Central memory CD8-positive, alpha-beta T cell (primary cell): ENCODE measurements at places on chromosomes 4 and X.
A peak's percentile ranks its signal among the peaks of the same experiment; 100 is the strongest.

GRCh38 chr4:176300565-176300964 lies 19.2 kb upstream of the SPCS3 start:
- H3K36me3 ChIP-seq, result no peaks in the 10 kb centered on the region
- H3K4me1 ChIP-seq, result no peaks in the 10 kb centered on the region
- peaks cover 31% of the 10 kb centered on the region for H3K27me3 ChIP-seq

- no peak overlapping the region for H3K27ac ChIP-seq
- no peaks in the 10 kb centered on the region for H3K4me1 ChIP-seq
- H3K4me3 ChIP-seq, result no peak overlapping the region
- DNase-seq, result no peak
- H3K36me3 ChIP-seq, result peaks cover 2% of the 10 kb centered on the region
- H3K27me3 ChIP-seq, result no peaks in the 10 kb centered on the region
Measured at GRCh38 chr4:22417408-22417807, 98.5 kb downstream of the ADGRA3 start.

DNA sequence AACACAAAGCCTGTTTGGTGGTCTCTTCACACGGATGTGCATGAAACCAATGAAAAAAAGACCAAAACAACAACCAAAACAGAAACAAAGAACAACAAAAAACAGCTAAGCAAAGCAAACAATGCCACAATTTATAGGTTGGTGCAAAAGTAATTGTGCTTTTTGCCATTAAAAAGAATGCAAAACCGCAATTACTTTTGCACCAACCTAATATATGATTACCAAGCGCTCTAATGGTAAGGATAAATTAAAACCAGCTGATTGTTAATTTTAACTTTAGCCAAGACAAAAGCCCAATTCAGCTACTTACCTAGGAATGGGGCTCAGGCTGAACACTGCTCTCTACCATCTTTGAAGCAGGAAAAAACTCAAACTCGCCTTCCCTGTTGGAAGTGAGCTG lies 29.4 kb upstream of the TMSB4X start:
- peaks cover 20% of the 10 kb centered on the region for H3K4me1 ChIP-seq
- no peaks in the 10 kb centered on the region for H3K27me3 ChIP-seq
- H3K4me3 ChIP-seq, result no peak overlapping the region
- DNase-seq, result no peak
- peaks cover 10% of the 10 kb centered on the region for H3K36me3 ChIP-seq

DNA sequence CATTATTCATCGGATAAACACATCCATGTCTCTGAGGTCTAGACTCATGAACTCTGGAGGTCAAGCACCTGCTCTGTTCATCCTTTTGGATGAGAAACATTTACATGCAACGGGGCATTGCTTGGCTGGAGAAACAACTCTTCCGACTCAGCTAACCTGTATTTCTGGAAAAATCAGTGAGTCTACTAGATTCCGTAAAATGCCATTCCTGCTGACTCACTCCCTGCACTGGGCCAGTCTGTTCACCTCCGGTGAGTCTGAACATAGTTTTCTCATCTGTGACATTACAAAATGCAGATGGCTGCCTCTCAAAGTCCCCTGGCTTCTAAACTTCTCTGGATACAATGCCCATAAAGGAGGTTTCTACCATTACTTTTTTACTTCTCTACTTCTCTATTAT lies 185.7 kb upstream of the HS3ST1 start:
- H3K36me3 ChIP-seq, result no peaks in the 10 kb centered on the region
- no peaks in the 10 kb centered on the region for H3K4me1 ChIP-seq
- H3K4me3 ChIP-seq, result no peak overlapping the region
- no peaks in the 10 kb centered on the region for H3K27me3 ChIP-seq

DNA sequence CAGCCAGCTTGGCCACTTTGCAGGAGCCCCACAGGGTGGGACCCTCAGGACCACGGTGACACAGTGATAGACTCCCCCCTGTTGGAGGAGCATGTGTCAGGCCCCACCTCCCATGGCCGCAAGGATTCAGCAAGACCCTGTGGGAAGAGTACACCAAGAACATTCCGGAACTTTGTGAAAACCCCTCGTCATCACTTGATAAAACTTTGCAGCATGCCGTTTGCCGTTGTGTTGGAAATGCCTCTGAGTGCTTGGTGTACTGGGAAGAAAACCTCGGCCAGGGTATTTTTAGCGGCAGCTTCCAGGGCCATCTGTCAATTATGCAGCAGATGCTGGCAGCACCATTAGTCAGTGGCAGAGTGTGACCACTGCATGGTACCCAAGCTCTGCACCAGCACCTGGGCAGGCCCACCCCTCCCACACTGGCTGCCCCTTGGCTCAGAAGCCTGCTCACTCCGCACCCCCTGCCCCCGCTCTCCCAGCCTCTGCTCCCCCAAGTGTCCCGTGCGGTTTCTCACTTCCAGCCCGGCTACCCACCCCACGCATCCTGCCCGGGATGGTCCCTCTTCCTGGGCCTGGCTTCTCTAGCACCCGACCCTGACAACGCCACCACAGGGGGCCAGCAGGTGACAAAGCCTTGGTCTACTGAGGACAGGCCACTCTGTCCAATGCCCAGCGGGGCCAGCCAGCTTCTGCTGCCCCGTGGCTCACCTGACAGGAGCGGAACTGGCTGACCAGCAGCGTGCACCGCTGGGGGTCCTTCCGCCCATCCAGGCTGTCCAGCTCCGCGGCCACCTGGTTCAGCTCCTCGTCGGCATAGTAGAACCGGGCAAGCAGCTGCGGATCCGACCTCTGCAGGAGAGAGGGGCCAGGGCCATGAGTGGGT lies 65.0 kb downstream of the ZFYVE28 start:
- no peak overlapping the region for H3K4me3 ChIP-seq
- peaks cover 4% of the 10 kb centered on the region for H3K36me3 ChIP-seq
- no peaks in the 10 kb centered on the region for H3K27me3 ChIP-seq

DNA sequence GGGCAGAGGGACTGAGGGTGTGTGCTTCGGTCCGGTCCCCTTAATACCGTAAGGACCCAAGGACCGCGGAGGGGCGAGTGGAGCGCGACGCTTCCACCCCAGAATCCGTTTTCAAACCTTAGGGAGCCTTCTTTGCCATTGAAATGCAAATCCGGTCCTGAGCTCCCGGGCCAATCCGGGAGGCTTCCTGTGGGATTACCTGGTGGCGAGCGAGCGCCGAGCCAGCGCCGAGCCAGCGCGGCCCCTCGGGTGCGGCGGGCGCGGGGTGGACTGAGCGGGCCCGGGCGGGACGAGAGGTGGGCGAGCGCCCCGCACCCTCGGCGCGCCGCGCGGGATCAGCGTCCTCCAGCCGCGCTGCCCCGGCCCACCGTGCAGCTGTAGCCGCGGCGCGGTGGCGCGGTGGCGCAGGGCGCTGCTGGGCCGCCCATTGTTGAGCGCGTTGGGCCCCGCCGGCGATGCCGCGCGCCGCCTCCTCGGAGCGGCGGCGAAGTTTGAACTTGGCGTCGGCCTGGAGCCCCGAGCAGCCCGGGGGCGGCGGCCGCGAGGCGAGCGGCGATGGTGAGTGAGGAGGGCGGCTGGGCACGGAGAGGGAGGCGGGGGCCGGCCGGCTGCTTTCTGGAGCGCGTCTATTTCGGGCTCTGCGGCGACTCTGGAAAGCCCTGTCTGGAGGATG lies 208.7 kb downstream of the SOWAHB start:
- H3K36me3 ChIP-seq, result no peaks in the 10 kb centered on the region
- DNase-seq, result no peak
- H3K4me1 ChIP-seq, result peaks cover 6% of the 10 kb centered on the region
- H3K4me3 ChIP-seq, result peak overlapping the region; percentile 52
- peaks cover 75% of the 10 kb centered on the region for H3K27me3 ChIP-seq

GRCh38 chr4:96827086-96827485 lies 987.2 kb downstream of the PDHA2 start:
- H3K36me3 ChIP-seq, result no peaks in the 10 kb centered on the region
- H3K4me1 ChIP-seq, result no peaks in the 10 kb centered on the region
- H3K4me3 ChIP-seq, result no peak overlapping the region
- H3K27ac ChIP-seq, result no peak overlapping the region

DNA sequence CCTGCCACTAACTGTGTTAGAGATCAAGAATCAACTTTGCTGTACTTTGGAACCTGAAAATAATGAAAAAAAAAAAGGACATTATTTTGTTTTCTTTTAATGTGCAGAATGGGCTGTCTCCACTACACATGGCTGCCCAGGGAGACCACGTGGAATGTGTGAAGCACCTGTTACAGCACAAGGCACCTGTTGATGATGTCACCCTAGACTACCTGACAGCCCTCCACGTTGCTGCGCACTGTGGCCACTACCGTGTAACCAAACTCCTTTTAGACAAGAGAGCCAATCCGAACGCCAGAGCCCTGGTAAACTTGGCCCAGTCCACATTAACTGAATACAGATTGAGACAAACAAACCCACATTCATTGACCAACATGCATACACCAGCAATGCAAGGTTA lies 206.2 kb downstream of the ANK2 start:
- no peak overlapping the region for H3K4me3 ChIP-seq
- no peaks in the 10 kb centered on the region for H3K36me3 ChIP-seq
- H3K27ac ChIP-seq, result no peak overlapping the region
- H3K4me1 ChIP-seq, result no peaks in the 10 kb centered on the region

DNA sequence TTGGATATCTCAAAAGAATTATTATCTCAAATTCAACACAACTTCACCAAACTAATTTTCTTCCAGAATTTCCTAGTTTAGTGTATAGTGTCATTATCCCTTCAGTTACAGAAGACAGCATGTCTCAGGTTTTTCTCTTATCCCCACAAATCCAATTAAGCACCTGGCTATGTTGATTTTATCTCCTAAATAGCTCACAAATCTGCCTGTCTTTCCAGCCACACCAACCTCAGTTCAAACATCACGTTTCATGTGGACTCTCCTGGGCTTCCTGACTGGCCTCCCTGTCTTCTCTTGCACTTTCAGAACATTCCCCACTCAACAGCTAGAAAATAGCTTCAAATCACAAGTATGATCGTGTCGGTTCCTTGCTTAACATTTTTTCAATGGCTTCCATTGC lies 14.8 kb downstream of the STK32B start:
- no peak overlapping the region for H3K27ac ChIP-seq
- H3K36me3 ChIP-seq, result peaks cover 4% of the 10 kb centered on the region
- H3K4me1 ChIP-seq, result no peaks in the 10 kb centered on the region
- peaks cover 38% of the 10 kb centered on the region for H3K27me3 ChIP-seq
- no peak overlapping the region for H3K4me3 ChIP-seq
- no peak for DNase-seq

- H3K4me1 ChIP-seq, result no peaks in the 10 kb centered on the region
- H3K4me3 ChIP-seq, result no peak overlapping the region
- no peaks in the 10 kb centered on the region for H3K36me3 ChIP-seq
- H3K27me3 ChIP-seq, result no peaks in the 10 kb centered on the region
- no peak overlapping the region for H3K27ac ChIP-seq
- DNase-seq, result no peak
Measured at GRCh38 chrX:46791927-46792809, 33.2 kb upstream of the SLC9A7 start.

- H3K4me1 ChIP-seq, result peaks cover 5% of the 10 kb centered on the region
- H3K36me3 ChIP-seq, result peaks cover 40% of the 10 kb centered on the region
- no peak for DNase-seq
- H3K27me3 ChIP-seq, result no peaks in the 10 kb centered on the region
Measured at GRCh38 chr4:36123906-36124305, 120.4 kb downstream of the ARAP2 start.

DNA sequence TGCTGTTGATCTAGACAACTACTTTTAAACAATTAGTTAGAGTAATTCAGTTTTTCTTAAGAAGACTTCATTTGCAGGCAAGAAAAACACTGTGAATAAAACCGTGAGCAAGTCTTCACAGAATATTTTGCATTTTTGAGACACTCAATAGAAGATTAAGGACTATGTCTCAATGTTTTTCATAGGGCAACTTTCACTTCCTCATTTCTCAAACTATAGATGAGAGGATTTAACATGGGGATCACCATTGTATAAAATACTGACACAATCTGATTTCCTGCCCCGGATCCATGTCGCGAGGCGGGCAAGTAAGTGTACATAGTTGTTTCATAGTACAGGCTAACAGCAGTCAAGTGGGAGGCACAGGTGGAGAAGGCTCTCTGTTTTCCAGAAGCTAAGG lies 108.8 kb upstream of the IGSF1 start:
- H3K4me1 ChIP-seq, result no peaks in the 10 kb centered on the region
- no peaks in the 10 kb centered on the region for H3K36me3 ChIP-seq
- H3K27me3 ChIP-seq, result no peaks in the 10 kb centered on the region
- no peak overlapping the region for H3K4me3 ChIP-seq
- H3K27ac ChIP-seq, result no peak overlapping the region

DNA sequence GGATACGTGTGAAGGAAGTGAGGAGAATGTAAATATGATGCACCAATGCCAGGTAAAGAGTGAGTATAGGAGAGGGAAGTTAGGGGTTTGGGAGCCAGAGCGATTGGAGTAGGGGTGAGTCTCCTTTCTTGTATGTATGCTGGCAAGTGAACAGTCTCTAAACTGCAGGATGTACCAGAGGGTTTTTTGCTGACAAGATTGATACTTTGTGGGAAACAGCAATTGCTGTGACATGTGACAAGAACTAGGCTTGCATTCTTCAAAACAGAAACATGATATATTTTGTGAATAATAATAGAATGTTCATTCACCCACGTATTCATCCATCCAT lies 706 bp downstream of the CHIC1 start:
- no peak for DNase-seq
- peaks cover 15% of the 10 kb centered on the region for H3K4me1 ChIP-seq
- peak overlapping the region; percentile 89 for H3K4me3 ChIP-seq
- H3K36me3 ChIP-seq, result peaks cover 6% of the 10 kb centered on the region
- no peaks in the 10 kb centered on the region for H3K27me3 ChIP-seq
- peak overlapping the region; percentile 96 for H3K27ac ChIP-seq

DNA sequence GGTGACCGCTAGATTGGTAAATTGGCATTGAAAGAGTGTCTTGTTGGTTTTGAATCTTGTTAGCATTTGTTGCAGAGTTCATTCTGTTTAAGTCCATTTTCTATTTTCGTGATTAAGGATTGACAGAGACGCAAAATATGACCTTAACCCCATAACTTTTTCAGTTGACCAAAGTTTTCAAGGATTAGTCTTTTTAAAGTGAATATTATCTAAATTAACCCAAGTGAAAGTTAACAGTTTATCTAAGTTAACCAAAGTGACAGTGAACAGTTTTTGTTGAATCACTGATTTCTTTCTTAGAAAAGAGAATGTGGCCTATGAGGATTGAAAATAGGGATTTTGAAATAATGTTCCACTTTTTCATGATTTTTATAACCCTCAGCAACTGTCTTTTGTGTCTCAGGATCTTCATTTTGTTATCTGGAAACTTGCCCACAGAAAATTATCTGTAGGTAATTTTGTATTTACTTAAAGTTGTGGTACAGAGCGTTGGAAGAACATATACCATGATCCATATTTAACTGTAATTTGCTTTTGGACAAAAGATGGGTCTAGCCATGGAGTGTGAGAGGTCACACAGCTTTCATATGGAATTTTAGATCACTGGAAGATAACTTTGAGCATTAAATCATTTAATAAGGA lies 3.3 kb downstream of the CPEB2 start:
- peak overlapping the region; percentile 82 for H3K27ac ChIP-seq
- H3K27me3 ChIP-seq, result no peaks in the 10 kb centered on the region
- H3K4me3 ChIP-seq, result peak overlapping the region; percentile 92
- H3K36me3 ChIP-seq, result peaks cover 45% of the 10 kb centered on the region

- peak overlapping the region; percentile 92 for H3K4me3 ChIP-seq
- H3K27ac ChIP-seq, result peak overlapping the region; percentile 99
- H3K4me1 ChIP-seq, result peaks cover 42% of the 10 kb centered on the region
- DNase-seq, result no peak
Measured at GRCh38 chrX:12971282-12972003, 3.5 kb upstream of the TMSB4X start.
